ENCODE measurements at places on chromosomes 4 and X.

DNA sequence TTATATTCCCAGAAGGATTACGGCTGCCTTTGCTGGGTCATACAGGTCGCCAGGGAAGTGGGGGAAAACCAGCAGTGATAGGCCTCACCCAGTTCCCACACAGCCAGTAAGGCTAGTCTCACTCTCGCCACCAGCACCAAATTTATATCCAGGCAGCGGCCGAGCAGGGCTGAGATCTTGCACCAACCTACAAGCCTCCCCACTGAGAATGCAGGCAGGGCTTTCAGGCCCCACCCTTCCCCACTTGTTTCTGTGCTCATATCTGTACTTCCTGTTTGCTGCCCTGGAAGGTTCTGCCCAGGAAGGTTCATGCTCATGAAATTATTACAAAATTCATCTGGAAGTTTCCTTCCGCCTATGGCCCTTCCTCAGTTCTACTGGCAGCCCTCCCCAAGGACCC is 179.7 kb downstream of the STIM2 start:
- no peak for DNase-seq

DNA sequence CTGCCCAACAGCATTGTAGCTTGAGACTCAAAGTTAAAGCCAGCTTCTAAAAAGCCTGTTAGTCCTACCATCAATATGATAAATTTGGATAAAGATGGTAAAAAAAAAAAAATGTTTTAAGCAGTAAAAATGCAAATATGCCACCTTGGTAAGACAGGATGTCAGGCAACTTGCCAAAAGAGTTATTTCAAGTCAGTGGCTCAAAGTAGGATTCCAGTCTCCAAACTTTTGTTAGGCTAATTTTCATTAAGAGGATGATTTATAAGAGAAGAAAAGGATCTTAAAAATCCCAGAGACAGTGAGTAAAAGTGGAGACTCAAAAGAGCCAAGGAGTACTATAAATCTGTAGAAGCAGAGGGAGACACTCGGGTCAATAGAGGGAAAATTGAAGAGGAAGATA is 47.5 kb downstream of the GASK1B start:
- no peak for DNase-seq

- no peak for DNase-seq
These were observed 364.4 kb upstream of the EPHA5 start for GRCh38 chr4:66034671-66035070.

DNA sequence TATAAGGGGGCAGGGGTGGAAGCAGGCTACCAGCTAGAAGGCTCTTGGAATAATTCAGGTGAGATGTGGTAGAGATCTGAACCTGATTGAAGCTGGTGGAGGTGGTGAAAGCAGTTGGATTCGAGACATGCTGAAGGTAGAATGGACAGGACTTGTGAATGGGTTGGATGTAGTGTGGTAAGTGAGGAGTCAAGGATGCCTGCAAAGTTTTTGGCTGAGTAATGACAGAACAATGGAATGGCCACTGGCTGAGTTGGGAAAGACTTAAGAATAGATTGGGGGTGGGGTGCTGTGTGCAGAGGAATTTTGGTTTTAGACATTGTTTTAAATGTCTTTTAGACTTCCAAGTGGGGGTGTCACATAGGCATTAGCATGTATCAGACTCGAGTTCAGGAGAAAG is 33.5 kb downstream of the HPF1 start:
- DNase-seq: no peak

DNA sequence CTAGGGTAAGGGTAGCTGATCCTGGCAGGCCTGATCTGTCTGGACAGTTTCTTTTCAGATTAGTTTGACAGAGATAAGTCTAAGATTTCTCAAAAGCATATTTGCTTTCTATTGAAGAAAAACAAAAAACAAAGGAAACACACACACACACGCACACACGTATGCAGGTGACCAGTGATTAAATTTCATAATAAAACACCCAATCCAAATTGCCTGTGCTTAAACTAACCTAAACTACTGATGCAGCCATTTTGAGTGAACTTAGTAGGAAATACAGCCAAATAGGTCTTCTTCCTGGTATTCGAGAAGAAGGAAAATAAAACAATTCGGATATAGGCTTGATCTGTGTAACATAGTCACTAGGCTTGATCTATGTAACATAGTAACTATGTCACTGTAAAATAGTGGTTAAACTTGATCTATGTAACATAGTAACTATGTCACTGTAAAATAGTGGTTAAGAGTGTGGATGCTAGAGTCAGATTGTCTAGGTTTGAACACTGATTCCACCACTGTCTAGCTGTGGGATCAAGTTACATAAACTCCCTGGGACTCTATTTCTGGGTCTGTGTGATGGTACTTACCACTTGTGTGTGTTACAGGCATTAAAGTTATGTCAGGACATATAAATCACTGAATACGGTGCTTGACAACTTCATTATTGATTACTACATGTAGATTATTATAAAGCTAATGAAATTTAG is 9.8 kb upstream of the CCNG2 start:
- no peak for DNase-seq

DNA sequence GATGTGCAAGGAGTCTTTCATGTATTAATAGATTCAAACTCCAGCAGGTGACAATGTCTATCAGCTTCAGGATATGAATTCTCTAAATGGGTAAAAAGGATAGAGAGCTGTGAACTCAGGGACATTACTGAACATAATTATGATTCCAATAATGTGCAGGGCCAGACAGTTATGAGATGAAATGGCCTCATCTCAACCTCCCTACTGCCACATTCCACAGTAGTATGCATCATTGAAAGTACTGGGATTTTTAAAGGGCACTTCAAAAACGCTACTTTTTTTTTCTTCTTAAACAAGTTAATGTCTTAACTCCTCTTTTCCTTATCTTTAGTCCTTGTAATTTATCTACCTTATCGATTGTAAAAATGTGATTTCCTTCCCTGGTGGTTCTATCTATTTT is 202.0 kb downstream of the APBB2 start:
- DNase-seq: no peak

- no peak for DNase-seq
These were observed 141.3 kb downstream of the ANXA5 start for GRCh38 chr4:121555315-121556107.

DNA sequence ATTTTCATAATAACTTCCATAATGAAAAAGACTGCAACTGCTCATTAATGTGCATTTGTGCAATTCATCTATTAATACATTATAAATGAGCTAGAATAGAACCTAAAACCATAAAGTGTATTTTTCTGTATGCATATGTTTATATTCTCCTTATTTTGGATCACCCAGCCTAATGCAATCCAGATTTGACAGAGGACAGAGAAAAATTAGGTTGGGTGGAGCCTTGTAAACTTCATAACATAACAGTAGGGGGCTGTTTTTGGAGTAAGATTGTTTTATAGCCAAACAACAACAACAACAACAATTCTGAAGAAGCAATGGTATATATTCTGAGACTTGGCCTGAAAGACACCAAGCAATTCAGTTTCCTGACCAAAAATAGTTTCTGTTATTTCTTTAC is 615.3 kb upstream of the SLIT2 start:
- no peak for DNase-seq

DNA sequence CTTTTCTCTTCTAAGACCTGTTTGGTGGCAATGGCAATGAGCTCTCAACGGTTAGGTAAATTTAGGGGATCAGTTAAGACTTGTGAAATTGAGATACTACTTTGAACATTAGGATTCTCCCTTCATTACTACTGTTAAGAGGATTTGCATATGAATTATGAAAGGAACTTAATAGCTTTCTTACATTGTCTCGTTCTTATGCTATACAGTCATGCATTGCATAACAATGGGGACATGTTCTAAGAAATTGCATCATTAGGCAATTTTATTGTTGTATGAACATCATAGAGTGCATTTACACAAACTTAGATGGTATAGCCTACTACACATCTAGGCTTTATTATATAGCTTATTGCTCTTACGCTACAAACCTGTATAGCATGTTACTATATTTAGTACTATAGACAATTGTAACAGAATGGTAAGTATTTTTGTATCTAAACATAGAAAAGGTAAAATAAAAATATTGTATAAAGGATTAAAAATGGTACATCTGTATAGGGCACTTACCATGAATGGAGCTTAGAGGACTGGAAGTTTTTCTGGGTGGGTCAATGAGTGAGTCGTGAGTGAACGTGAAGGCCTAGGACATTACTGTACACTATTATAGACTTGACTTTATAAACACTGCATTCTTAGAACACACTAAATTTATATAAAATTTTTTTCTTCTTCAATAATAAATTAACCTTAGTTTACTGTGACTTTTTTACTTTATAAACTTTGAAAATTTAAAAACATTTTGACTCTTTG is 62.5 kb downstream of the PAQR3 start:
- no peak for DNase-seq

DNA sequence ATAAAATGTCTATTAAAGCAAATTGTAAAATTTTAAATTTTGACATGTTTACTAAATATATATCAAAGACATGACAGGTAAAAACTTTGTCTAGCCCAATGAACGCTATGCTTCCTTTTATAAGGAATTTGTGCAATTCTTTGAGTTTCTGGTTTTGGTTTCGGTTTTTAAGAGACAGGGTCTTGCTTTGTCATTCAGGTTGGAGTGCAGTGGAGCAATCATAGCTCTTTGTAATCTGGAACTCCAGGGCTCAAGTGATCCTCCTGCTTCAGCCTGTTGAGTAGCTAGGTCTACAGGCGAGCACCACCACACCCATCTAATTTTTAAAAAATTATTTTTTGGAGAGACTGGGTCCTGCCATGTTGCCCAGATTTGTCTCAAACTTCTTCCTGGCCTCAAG is 60.7 kb downstream of the BLTP1 start:
- DNase-seq: no peak

DNA sequence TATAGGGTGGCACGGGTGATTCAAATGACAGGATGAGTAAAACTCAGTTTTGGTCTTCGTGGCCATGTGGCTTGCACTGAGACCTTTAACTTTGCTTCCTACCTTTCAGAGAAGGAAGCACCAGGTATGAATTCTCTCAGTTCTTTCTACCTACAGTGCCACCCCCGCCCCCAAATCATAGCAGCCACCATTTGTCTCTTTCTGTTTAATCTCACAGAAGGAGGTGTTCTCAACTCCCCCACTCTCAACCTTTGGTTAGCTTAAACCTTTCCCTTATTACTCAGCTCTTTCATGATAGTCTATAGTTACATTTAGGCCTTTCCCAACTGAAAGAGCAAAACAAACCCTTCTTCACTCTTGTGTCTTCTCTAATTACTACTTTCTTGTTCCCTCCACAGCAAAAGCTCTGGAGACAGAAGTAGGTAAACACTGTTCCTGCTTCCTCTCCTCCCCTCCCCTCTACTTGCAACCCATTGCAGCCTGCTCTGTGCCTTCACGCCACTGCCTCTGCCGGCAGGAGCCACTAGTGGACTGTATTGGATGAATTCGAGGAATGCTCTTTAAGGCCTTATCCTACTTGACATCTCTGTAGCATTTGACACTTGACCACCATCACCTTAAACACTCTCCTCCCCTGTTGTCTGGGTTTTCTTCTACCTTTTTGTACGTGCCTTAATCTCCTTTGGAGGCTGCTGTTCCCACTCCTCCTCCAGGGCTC is 123.7 kb downstream of the AFF1 start:
- no peak for DNase-seq

DNA sequence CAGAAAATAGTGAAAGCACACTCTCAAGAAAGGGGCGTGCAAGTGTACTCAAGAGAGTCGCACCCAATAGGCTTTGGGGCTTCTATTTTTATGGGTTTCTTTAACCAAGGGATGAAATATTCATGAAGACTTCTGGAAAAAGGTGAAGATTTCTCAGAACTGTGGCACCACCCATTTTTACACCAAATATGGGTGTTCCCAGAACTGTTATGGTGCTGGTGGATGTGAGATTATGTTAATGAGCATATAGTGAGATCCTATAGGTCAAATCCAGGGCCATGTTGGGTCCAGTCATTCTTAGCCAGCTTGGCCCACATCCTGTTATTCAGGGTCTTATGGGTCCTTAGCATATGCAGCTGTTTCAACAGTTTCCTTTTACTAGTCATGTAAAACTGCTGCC is 61.0 kb upstream of the SMIM10 start:
- peak; percentile 74 for DNase-seq

DNA sequence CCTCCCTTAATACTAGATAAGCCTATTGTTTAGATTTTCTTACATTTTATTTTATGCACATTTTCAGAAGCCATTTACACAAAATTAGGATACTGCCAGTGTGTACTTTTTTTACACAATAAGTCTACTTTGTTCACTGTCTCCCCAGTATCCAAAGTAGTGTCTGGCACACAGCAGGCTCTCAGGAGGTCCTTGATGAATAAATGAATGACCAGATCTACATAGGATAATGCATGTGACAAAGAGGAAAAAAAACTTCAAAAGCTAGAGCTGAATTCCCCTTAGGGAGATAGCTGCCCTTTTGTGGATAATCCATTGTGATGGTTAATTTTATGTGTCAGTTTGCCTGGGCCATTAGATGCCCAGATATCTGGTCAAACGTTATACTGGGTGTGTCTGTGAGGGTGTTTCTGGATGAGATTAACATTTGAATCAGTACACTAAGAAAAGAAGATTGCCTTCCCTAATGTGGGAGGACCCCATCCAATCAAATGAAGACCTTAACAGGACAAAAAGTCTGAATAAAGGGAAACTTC is 61.6 kb downstream of the QDPR start:
- DNase-seq: no peak

DNA sequence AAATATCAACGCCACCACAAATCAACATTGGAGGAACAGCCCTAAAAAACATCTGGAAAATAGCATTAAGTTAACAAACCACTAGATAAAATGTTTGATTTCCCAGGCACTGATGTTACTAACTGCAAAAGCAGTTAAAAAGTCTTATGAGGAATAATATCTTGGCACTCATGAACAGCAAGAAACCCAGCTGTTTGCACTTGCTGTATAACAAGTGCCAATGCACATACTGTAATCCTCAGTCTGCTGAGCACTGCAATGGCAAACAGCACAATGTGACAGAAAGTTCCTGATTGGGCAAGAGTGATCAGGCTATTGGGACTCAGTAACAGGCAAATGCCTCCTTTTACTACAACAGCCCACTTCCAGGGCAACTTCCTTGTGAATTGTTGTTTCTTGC is 20.8 kb upstream of the SEC24B start:
- no peak for DNase-seq

GRCh38 chr4:172412851-172413580 is 599.8 kb downstream of the GALNTL6 start:
- DNase-seq: no peak

GRCh38 chrX:13147733-13148132 is 103.3 kb upstream of the FAM9C start:
- no peak for DNase-seq
